ENCODE measurements at places on chromosomes 11 and 22. TPM values are rescaled to one million over a fixed set of nuclear protein-coding genes. Genes with fewer than 3 reads are reported as not detected.
A peak's percentile ranks its signal among the peaks of the same experiment; 100 is the strongest.

- DNase-seq = no peak
These were observed 19.4 kb downstream of the MUC5AC start for GRCh38 chr11:1177020-1177770.

CD82 gene
- total RNA-seq = 1.3 TPM

MRGPRE gene
- not detected for total RNA-seq

DNA sequence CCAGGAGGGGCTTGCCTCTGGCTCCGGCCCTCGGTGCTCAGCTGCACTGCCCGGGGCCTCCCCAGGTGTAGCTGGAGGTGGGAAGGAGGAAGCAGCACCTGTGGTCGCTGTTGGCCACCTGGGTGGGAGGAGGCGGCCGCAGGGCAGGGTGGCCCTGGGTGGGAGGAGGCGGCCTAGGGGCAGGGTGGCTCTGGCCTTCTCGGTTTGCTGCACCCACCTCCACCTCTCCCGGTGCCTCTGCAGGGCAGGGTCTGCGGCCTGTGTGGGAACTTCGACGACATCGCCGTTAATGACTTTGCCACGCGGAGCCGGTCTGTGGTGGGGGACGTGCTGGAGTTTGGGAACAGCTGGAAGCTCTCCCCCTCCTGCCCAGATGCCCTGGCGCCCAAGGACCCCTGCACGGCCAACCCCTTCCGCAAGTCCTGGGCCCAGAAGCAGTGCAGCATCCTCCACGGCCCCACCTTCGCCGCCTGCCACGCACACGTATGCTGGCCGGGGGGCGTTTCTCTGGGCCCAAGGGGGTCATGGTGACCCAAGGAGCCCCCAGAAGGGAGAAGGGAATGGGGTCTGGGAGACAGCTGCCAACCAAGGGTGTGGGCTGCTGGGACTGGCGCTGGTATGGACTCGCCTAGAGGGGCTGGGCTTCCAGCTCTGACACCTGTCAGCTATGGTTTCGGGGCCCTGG is 20.6 kb downstream of the MUC5AC start:
- no peak for DNase-seq

DNA sequence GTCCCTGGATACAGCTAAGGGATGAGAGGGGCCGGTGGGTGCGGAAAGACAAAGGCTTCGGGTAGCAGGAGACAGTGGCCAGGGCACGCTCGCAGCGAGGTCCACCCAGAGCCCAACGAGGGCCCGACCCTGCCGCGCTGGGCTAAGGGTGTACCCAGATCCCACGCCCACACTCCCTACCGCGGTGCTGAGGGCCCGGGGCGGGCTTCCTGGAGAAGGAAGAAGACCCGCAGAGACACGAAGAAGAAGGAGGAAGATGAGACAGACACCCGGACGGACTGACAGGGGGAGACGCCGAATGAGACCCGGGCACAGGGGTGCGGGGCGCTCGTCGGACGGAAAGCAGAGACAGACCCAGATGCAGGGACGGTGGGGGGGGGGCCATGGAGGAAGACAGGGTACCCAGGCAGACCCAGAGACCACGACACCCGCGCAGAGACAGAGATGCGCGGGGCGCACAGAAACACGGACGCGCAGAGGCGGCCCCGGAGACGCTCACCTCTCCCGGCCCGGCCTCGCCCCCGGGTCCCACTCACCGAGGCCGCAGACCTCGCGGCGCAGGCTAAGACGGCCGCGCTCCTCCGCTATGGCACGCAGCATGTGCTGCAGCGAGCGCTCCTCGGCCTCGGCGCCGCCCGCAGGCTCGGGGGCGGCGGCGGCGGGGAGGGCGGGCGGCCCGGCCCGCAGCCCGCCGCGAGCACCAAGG is 437 bp downstream of the KIAA0930 start:
- DNase-seq = peak; percentile 81

C22orf42 gene
- not detected for total RNA-seq

GRCh38 chr22:21762712-21763581 is 27.4 kb upstream of the YPEL1 start:
- peak; percentile 11 for DNase-seq

DNA sequence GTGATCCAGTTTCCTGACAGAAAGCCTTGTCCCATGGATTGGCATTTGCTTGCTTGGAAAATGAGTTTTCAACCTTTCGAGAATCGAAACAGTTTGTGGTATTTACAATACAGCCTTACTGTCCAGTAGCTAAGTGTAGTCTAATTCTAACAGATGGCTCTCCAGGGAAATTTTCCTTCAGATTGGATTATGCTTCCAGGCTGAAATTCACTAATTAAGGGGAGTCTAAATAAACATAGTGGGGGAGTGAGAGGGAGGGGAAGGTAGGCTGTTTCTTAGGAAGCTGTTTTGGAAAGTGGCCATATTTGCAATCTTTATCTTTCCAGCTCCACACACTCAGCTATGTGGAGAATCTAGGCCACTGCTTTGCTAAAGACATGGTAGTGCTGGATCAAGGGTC is 81.3 kb downstream of the SYT9 start:
- DNase-seq = no peak

- no peak for DNase-seq
These were observed 44.7 kb upstream of the RTL6 start for GRCh38 chr22:44542561-44543222.

BUD13 gene
- total RNA-seq = 33.2 TPM

- DNase-seq = peak; percentile 55
These were observed 728 bp downstream of the DCUN1D5 start for GRCh38 chr11:103091064-103091800.

RAG2 gene
- total RNA-seq = not detected

GRCh38 chr11:110261195-110262071 is 35.0 kb downstream of the RDX start:
- DNase-seq = no peak

- no peak for DNase-seq
These were observed 131.0 kb downstream of the SLC1A2 start for GRCh38 chr11:35288309-35288708.

GRCh38 chr11:34445956-34446355 is 7.2 kb downstream of the CAT start:
- DNase-seq = no peak

DNA sequence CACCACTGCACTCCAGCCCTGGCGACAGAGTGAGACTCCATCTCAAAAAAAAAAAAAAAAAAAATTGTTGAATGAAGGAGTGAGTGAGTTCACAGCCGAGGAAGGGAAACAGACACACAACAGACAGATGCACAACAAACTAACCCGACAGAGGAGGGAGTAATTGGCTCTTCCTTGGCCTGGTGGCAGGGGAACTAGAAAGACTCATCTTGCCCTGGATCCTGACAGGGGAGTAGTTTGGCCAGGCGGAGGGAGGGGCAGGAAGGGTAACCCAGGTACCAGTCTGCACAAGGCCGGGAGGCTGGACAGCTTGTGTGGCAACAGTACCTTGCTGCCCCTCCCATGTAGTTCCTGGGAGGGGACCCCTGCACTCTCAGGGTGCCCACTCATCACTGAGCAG is 106.9 kb downstream of the KIAA1671 start:
- no peak for DNase-seq

- DNase-seq = peak; percentile 59
These were observed 33.7 kb upstream of the APOBEC3A start for GRCh38 chr22:38923463-38924346.

SPATA19 gene
- total RNA-seq = not detected

SNX32 gene
- 0.26 TPM for total RNA-seq

DNA sequence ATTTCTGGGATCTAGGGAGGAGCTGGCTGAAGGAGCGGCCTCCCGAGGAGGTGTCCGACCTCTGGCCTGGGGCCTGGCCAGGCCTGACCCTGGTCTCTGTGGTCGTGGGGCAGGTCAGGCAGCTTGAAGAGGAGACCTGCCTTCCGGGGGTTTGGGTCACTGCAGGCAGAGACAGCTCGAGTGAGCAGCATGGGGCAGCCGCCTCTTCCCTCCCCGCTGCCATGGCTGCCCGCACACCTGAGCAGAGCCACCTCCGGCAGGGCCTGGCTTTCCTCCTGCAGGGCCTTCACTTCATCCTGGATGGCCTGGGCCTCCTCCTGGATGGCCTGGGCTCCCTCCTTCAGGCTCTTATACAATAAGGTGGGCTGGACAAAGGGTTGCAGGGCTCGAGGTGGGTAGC is 8.0 kb upstream of the NAALADL1 start:
- DNase-seq = peak; percentile 74

DDTL gene
- total RNA-seq = 4.2 TPM

DNA sequence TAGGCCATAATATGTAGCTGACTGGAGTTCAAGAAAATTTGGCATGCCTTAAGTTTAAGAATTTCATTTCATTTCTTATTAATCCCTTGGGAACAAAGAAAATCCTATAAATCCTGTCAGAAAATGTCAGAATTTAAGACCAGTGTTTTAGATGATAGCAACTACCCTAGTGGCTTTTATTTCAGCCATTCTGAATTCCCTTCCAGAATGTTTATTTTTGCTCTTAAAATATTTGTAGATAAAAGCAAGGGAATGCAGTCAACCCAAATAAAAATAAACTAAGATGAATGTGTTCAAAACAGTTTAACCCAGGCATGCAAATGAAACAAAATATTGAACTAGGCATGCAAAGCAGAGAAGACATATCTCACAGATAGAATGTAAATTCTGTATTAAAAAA is 356.9 kb upstream of the LRRC4C start:
- no peak for DNase-seq

GRCh38 chr11:88281317-88281712 is 56.2 kb downstream of the CTSC start:
- no peak for DNase-seq

GRCh38 chr11:20754933-20755332 is 85.5 kb downstream of the NELL1 start:
- peak; percentile 66 for DNase-seq

GRCh38 chr11:45930031-45930794 is 7.8 kb downstream of the LARGE2 start:
- peak; percentile 66 for DNase-seq

DNA sequence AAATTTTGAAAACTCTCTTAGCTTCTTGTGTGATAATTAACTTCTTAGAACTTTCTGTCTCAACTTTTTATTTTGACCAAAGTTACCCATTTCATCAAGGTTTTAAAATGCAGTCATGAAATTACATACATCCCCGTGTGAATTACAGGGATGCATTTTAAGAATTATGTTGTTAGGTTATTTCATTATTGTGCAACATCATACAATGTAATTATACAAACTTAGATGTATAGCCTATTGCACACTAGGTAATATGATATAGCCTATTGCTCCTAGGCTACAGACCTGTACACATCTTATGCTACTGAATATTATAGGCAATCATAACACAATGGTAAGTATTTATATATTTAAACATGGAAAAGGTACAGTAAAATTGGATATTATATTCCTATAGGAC is 228.1 kb upstream of the C11orf87 start:
- DNase-seq = no peak

- no peak for DNase-seq
These were observed 121.5 kb downstream of the MAML2 start for GRCh38 chr11:96221244-96222070.

GSTT2B gene
- 13.1 TPM for total RNA-seq

GRCh38 chr11:129292771-129293170 is 82.9 kb upstream of the BARX2 start:
- no peak for DNase-seq

GRCh38 chr11:12324585-12324984 is 52.8 kb upstream of the PARVA start:
- no peak for DNase-seq

ROM1 gene
- total RNA-seq = 2.5 TPM

TCIRG1 gene
- 44.7 TPM for total RNA-seq

DNA sequence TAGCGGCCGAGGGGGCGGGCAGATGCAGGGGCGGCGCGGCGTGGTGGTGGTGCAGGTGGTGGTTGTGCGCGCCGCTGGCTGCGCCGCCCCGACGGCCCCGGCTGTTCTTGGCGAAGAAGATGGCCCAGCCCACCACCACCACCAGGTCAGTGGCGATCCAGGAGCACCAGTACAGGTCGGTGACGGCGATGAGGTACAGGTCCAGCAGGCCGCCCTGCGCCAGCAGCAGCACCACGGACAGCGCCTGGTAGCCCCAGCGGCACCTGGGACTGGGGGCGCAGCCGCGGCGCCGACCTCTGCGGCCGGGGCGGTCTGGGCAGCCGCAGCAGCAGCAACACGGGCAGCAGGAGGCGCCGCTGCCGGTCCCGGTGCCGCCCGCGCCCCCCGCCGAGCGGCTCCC is 879 bp downstream of the TMEM121B start:
- peak; percentile 95 for DNase-seq

GRCh38 chr11:80024119-80024518 is 583.3 kb upstream of the TENM4 start:
- DNase-seq = no peak

USP2 gene
- 2.8 TPM for total RNA-seq

SLC29A2 gene
- total RNA-seq = 32.1 TPM

TLCD5 gene
- 17.7 TPM for total RNA-seq

DNA sequence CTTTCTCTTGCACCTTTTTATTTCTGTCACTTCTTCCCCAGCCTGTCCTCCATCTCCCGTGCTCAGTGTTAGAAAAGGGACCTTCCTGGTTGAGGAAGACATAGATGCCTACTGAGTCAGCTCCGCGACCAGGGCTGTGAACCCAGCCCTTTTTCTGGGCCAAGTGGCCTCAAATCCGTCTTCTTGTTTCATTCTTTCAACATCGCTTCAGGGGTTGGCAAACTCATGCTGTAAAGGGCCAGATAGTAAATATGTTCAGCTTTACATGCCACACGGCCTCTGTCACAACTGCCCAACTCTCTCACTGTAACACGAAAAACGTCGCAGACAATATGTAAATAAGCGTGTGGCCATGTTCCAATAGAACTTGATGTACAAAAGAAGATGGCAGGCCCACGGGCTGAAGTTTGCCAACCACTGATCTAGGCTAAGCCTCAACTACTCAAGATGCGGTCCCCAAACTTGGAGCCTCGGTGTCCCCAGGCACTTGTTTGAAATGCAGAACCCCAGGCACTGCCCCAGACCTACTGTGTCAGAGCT is 338.4 kb downstream of the MN1 start:
- no peak for DNase-seq

NAALADL1 gene
- 1.4 TPM for total RNA-seq

- DNase-seq = no peak
These were observed 17.6 kb upstream of the GRK2 start for GRCh38 chr11:67248653-67249052.

RGL4 gene
- total RNA-seq = not detected

DNA sequence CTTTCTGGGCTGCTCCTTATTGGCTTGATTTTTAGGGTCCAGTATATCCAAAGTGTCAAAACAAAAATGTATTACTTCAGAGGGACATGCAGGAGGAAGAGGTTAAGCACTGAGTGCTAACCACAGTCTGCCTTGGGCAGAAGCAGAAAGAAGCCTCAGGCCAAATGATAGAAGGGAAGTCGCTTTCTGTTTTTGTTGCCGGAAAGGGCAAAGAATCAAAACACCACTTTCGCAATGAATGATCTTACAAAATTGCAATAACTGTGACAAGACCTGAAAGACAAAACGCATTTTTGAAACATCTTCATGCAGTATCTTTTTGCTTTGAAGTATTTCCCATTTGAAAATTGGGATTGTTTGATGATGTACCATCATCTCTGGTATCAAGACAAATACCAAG is 70.1 kb upstream of the PICALM start:
- DNase-seq = no peak
